ENCODE measurements at places on chromosomes 4 and X.

- DNase-seq, result no peak
Observed at GRCh38 chr4:37132351-37132974, 112.1 kb upstream of the NWD2 start.

- peak; percentile 50 for DNase-seq
Observed at GRCh38 chr4:165383591-165384073, 4.8 kb downstream of the CPE start.

GRCh38 chr4:55323375-55323774 is 22.7 kb upstream of the SRD5A3 start:
- DNase-seq, result no peak

- DNase-seq, result no peak
Observed at GRCh38 chr4:122531038-122531437, 74.5 kb upstream of the IL2 start.

DNA sequence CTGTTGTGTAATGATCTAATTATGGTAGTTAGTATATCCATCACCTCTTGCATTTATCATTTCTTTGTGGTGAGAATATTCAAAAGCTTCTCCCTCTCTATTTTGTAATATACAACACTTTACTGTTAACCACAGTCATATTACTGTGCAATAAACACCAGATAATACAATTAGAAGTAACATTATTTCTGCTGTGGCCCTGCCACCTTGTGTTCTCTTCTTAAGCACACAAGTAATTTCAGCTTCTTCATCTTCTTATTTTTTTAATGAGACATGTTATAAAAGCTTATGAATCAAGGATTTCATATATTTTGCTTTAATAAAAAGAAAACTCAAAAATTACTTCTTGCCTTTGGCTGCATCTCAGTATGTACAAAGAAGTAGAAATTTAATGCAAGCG is 675.2 kb upstream of the INTU start:
- DNase-seq, result peak; percentile 62

GRCh38 chr4:18675586-18676525 is 654.3 kb upstream of the LCORL start:
- DNase-seq, result no peak

GRCh38 chr4:38781854-38782261 is 932 bp downstream of the TLR10 start:
- DNase-seq, result no peak

Measured in fibroblast of skin of right biceps (primary cell).